ENCODE measurements at places on chromosomes 12 and 14.

DNA sequence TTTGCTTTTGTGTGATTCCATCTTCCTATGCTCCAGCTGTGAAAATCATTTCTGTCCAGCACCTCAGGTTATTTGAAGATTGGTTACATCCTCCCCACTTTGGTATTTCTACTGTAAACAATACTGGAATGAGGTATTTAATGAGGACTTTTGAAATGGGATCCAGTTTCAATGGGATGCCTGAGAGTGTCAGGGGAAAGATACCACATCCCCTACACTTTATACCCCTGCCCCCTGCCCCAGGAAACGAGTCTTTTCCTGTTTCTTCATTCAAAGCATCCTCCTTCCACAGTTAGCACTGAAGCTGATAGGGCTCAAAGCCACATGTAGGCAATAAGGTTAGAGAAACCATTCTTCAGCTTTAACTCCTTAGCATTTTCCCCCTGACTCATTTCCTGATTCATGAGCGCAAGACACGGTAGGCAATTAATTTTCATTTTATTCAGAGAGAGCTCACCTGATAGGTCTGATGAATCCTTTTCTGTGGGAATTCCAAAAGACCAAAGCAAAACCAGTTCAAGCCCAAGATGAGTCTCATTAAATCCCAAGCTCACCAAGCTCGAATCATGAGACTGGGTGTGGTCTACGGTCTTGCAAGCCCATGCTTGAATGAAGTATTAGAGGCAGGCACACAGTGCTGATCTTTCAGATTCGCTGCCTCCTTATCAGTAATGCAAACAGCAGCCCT, 143.6 kb upstream of the CRY1 start:
- peak; percentile 95 for DNase-seq

DNA sequence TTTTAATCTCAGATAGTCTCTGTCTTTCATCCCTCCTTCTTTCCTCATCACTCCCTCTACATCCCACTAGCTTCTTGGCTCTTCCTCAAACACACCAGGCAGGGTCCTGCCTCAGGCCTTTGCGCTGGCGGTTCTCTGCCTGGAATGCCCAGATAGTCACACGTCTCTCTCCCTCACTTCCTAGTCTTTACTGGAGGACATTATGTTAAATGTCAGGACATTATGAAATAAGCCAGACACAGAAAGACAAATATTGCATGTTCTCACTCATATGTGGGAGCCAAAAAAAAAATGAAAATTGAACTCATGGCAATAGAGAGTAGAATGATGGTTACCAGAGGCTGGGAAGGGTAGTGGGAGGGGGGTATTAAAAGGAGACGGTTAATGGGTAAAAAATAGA, 442.0 kb downstream of the MED13L start:
- DNase-seq, result no peak

GRCh38 chr14:44812672-44813071, 149.1 kb downstream of the KLHL28 start:
- DNase-seq, result no peak

GRCh38 chr14:64915797-64916196, 1.5 kb downstream of the CHURC1 start:
- no peak for DNase-seq

DNA sequence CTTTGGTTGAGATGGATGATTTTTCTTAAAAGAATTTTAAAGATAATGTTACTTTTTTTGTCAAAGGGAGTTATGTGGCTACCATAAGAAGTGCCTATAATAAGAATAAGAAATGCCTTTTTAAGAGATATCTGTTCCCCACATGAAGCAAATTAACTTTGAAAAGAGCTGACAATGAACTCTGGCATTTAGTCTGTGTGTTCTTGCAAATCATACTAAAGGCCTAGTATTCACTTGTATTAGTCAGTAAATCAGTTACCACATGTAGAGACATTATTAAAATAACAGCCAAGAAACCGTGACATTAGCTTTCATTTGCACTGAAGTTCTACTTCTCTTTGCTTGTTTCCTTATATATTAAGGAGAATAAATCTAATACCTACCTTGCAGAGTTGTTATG, 296.3 kb downstream of the CCDC91 start:
- no peak for DNase-seq

- DNase-seq, result no peak
Measured at GRCh38 chr12:57741844-57742738, 2.7 kb upstream of the TSPAN31 start.

- no peak for DNase-seq
Measured at GRCh38 chr12:109432431-109432830, 44.7 kb downstream of the KCTD10 start.

GRCh38 chr12:41802803-41803202, 341.9 kb downstream of the GXYLT1 start:
- DNase-seq, result peak; percentile 23

DNA sequence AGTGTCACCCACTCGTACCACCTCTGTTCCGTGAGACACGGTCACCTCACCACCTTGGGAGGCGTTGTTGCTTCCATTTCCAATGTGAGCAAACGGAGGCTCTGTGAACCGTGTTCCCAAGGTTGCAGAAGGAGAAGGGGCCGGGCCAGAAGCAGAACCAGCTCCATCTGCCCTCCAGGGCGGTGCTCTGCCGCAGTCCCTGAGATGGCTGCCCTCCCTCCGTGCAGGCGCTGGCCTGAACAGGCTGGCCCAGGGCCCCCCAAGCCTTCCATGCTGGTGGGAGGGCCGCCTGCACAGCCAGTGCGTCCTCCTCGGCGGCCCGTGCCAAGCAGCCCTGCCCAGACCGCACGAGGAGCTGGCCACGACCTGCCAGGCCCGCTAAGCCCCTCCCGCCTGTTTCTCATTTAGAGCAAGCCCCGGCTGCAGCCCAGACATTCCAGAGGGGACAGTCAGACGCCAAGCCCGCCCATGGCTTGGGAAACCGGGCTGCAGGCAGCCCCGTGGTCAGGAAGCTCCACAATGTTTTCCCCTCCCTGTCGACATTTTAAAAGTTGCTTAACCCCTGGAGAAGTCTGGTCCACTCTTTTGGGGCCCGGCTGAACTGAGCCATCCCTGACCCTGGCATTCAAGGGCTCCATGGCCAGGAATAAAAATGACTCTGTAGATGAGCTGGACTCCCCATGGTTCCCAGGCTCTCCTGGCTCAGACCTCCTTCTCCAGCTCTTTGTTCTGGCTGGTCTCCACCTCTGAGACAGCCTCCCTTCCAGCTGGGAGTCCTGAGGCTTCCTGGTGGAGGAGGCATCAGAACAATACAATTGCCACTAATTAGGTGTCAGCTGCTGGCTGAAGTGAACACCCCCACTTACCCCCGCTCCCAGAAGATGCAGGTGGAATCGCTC, 236.0 kb downstream of the BCL11B start:
- no peak for DNase-seq

DNA sequence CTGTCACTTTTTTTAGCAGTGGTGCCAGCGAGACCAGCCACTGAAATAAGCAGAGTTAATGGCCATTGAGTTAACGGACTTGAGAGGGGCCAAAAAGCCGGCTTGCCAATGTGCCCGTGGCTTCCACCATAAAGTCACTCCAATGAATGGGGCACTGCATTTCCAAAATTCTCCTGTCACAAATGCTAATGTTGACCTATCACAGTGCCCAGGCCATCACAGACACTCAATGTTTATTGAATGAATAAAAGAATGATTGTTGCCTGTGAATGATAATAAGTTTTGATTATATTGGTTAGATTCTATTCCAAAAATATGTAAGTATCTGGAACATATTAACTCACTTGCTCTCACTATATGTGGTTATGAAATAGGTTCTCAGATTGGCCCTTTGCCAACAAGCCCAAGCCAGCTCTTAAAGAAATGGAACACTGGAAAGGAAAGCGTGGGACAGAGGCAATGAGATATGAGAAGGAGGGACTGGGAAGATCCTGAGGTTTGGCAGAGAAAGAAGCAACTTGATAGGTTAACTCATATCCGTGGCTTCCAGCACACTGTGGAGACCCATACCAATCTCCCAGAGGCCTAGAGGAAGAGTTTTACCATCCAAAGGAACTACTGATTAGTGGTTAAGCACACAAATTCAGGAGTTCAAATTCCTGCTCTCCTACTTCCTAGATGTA, 108.7 kb downstream of the BTG1 start:
- DNase-seq, result peak; percentile 23

GRCh38 chr14:96095581-96096476, 56.7 kb downstream of the C14orf132 start:
- DNase-seq, result peak; percentile 61

DNA sequence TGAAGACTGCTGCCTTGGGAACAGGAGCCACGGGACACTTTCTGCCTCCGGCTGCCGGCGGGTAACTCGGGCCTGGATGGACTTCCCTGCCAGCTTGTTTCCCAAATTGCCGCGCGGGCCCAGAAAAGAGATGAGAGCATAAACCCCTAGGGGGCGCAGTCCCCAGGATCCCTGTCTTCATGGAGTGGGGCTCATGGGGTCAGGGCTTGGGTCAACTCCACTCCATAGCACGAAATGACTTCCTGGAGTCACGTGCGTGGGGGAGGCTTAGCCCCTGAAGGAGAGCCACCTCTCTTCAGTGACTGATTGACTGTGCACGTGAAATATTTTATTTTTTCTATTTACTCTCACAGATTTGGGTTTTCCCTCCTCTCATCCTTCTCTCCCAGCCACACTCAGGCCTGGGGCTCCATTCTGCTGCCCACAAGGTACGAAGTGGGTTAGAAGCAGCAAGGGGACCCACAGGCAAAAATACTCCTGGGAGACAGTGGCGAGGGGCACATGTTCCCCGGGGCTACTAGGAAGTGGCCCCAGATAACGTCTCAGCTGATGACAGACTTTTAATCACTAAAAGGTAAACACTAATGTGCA, 10.0 kb downstream of the PGF start:
- DNase-seq, result peak; percentile 58

DNA sequence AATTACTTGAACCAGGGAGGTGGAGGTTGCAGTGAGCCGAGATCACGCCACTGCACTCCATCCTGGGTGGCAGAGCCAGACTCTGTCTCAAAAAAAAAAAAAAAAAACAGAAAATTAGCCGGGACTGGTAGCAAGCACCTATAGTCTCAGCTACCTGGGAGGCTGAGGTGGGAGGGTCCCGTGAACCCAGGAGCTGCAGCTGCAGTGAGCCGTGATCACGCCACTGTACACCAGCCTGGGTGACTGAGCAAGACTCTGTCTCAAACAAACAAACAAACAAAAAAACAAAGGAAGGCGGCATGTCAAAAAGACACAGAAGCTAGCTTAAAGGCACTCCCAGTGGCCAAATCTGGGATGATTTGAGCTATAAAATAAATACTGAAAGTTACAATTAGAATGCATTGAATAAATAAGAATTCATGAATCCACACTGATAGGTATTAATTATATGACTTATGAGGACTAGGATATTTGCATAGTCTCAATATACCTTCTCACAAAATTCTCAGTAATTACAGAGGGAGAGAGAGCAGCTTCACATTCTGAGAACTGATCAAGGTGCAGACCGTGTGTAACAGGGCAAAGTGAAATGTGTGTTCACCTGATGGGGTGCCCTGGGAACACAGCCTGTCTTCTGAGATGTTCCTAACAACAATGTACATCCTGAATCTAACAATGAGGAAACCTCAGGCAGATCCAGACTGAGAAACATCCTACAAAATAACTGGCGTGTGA, 42.7 kb upstream of the GPR132 start:
- DNase-seq, result no peak

GRCh38 chr14:104800015-104800770, 708 bp upstream of the ZBTB42 start:
- peak; percentile 69 for DNase-seq

DNA sequence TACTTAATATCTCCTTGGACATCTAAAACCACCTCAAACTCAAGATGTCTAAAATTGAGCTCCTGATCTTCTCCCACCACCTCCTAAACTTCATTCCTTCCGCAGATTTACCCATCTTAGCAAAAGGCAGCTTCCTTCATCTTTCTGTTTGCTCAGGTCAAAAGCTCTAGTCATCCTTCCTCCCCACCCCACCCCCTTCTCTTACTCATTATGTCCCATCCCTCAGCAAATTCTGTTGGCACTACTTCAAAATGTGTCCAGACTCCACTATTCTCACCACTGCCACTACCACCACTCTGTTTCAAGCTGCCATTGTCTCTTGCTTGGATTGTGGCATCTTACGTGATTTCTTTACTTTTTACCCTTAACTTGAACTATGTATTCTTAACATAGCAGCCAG, 59.2 kb upstream of the ZDHHC17 start:
- DNase-seq, result no peak

GRCh38 chr12:7219599-7220243, 30.2 kb downstream of the PEX5 start:
- peak; percentile 75 for DNase-seq

DNA sequence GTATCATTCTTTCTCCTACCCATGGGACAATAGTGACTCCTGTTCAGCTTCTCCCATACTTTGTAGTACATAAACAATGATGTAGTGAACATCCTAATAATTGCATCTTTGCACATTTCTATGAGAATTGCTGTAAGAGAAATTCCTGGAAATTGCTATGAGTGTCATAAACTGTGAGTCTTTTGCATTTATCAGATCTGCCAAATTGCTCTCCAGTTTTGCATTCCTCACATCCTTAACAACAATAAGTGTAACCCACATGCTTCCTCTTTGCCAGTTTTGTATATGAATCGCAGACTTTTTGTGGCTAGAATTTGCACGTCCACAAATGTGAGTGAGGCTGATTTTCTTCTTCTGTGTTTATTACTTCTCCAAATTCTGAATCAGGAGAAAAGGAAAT, 124.0 kb upstream of the TBX5 start:
- DNase-seq, result no peak

DNA sequence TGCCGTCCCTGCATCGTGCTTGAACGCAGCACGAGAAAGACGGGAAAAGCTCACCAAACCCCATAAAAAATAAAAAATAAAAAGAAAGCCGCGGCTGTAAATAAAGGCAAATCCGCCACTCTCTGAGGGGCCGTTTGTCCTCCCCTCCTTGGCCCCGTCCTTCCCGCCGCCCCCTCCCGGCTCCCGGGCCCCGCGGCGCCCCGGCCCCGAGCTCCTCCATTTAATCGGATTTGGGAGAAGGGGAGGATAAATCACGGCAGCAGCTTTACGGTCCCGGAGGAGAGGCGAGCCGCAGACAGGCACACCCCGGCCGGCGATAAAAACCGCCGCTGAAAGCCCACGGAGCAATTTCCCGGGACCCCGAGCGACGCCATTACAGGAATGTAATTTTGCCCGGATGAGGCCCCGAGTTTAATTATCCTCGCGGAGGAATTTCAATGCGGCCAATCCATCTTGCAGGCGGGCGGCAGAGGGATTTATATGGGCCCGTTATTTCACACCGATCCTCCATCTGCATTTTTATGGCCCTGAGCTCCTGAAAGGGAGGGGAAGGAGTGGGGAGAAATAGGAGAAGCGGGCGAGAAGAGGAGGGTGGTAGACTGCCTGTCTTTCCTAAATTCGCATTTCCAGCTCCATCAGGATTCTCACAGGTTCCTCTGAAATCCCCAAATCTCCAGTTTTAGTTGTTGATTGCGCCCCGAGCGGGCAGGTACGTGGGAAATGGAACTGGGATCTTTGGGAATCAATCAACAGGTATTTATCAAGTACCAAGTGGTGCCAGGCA, 1.3 kb upstream of the ATP5MC2 start:
- peak; percentile 73 for DNase-seq

DNA sequence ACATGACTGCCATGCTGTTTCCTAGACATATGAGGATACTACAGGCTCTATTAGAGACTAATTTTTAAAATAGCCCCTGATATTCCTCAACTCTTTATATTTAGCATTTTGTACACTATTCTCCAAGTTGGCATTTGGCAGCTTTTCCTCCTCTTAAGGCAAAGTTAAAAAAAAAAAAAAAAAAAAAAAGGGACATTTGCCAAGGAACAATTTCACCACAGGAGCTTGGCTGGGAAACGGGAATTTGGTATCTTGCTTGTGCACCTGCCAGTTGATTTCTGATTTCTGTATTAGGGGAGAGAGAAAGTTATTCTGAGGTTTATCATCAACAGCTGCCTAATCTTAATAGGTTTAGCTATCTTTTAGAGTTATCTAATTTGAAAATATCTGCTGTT, 87.2 kb downstream of the CAND1 start:
- no peak for DNase-seq
